MCF 10A (cell line): ENCODE measurements at places on chromosomes 12 and 14. TPM values are rescaled to one million over a fixed set of nuclear protein-coding genes. Genes with fewer than 3 reads are reported as not detected.

DNA sequence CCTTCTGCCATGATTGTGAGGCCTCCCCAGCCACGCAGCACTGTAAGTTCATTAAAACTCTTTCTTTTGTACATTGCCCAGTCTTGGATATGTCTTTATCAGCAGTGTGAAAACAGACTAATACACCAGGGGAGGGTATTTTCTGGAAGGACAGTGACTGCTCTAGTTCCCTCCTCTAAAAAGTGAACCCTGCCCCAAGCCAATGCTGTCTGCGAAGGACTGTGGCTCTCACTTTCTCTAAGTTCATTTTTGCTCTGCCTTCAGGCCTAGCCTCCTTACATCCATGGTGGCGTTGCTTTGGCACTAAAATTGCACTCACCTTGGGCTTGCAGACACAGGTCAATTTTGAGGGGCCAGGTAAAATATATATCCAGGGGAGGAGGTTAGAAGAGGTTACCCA lies 323.0 kb downstream of the VRK1 start:
- H3K36me3 ChIP-seq, result no peaks in the 10 kb centered on the region
- DNase-seq, result no peak
- peaks cover 32% of the 10 kb centered on the region for H3K27me3 ChIP-seq
- H3K27ac ChIP-seq, result no peak overlapping the region

DNA sequence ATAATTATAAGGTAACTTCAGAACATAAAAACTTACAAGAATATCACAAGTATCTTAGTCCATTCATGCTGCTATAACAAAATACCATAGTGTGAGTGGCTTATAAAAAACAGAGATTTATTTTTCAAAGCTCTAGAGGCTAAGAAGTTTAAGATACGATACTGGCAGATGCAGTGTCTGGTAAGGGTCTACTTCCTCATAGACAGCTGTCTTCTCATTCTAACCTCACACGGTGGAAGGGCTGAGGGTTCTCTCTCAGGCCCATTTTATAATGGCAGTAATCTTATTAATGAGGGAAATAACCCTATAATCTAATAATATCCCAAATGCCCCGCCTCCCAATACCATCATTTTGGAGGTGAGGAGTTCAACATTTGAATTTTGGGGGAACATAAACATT lies 23.7 kb upstream of the OSBPL8 start:
- no peaks in the 10 kb centered on the region for H3K27me3 ChIP-seq
- H3K4me1 ChIP-seq, result peaks cover 19% of the 10 kb centered on the region
- no peak for DNase-seq
- no peaks in the 10 kb centered on the region for H3K36me3 ChIP-seq

GRCh38 chr12:10989107-10989506 lies 2.4 kb upstream of the TAS2R50 start:
- no peak for DNase-seq
- H3K4me1 ChIP-seq, result no peaks in the 10 kb centered on the region
- H3K36me3 ChIP-seq, result peaks cover 16% of the 10 kb centered on the region
- no peaks in the 10 kb centered on the region for H3K27me3 ChIP-seq
- H3K4me3 ChIP-seq, result no peak overlapping the region

GRCh38 chr12:73452672-73453469 lies 1084.8 kb upstream of the ATXN7L3B start:
- H3K36me3 ChIP-seq, result no peaks in the 10 kb centered on the region
- H3K27me3 ChIP-seq, result no peaks in the 10 kb centered on the region
- H3K4me3 ChIP-seq, result no peak overlapping the region
- H3K4me1 ChIP-seq, result no peaks in the 10 kb centered on the region
- no peak overlapping the region for H3K27ac ChIP-seq

DNA sequence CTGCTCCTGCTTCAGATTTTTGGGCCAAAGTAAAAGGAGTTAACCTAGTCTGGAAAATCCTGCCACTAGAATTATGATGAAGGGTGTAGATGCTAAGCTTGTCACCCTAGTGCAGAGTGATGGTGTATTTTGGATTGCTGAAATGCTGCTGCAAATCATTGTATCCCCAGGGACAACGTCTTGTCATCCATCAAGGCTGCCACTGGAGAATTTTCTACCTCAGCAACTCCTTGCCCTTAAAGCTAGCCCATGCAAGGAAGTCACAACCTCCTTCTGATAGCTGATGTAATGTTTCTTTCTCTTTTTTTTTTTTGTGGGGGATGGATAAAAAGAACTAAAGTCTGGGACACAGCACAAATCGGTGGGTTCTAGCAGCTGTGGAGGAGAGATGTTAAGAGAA lies 139.4 kb upstream of the FRMD6 start:
- H3K36me3 ChIP-seq, result peaks cover 10% of the 10 kb centered on the region
- peaks cover 23% of the 10 kb centered on the region for H3K4me1 ChIP-seq
- H3K27ac ChIP-seq, result no peak overlapping the region
- H3K4me3 ChIP-seq, result no peak overlapping the region
- no peak for DNase-seq

DNA sequence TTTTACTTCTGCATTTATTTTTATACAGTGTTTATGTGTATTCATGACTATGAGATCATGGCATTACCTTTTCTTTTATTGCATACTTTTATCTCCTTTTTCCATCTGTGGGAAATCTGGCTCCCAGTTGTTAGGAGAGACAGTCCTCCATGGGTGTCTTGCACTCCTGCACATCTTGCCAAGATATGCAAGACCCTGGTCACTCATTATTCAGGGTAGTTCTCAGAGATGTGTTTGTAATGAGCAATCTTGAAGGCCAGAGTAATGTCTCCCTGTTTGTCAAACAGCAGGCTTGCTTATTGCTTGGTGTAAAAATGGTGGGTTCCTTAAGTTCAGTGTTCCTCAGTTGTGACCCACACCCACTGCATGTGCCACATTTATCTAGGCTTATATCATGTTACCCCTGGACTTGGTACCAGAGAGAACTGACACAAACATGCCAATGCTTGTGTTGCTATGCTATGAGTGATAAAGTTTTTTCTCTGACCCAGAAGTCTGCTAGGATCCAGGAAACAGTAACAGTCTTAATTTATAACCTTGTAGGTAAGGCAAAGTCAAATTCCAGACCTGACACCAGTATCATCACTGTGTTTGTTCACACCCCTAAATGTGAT lies 36.8 kb downstream of the PPHLN1 start:
- H3K27ac ChIP-seq, result no peak overlapping the region
- H3K4me1 ChIP-seq, result peaks cover 4% of the 10 kb centered on the region
- no peaks in the 10 kb centered on the region for H3K27me3 ChIP-seq
- H3K4me3 ChIP-seq, result no peak overlapping the region
- peaks cover 14% of the 10 kb centered on the region for H3K36me3 ChIP-seq

GRCh38 chr12:68932961-68933893 lies at the start of gene CPM:
Gene CPM, minus strand, starts transcription at chr12:68933171. Its CDS starts 334 bp downstream, at chr12:68932837.
- H3K4me1 ChIP-seq, result no peaks in the 10 kb centered on the region
- H3K27ac ChIP-seq, result no peak within 1 kb of the TSS
- no peaks in the 10 kb centered on the region for H3K27me3 ChIP-seq
- H3K36me3 ChIP-seq, result no peaks in the 10 kb centered on the region
- peak within 1 kb of the TSS; percentile 73 for H3K4me3 ChIP-seq

DNA sequence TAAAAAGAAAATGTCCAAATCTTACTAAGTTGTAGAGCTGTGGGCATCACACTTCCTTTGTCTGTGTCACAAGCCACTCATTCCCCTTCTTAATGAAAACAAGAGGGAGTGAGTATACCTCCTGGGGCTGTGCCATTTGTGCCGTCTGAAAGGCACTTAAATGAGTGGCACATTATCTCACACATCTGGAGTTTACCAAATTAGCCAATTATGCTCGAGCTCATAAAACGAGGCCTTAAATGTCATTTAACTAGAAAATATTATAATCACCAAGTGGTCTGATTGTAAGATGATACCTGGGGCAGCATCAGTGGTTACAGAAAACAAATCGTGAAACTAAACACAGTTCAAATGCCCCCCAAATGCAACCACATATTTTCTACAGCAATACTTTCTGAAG lies 146.1 kb downstream of the PAX9 start:
- H3K27me3 ChIP-seq, result no peaks in the 10 kb centered on the region
- H3K36me3 ChIP-seq, result peaks cover 4% of the 10 kb centered on the region
- H3K4me3 ChIP-seq, result no peak overlapping the region
- no peak overlapping the region for H3K27ac ChIP-seq
- peaks cover under 1% of the 10 kb centered on the region for H3K4me1 ChIP-seq

DNA sequence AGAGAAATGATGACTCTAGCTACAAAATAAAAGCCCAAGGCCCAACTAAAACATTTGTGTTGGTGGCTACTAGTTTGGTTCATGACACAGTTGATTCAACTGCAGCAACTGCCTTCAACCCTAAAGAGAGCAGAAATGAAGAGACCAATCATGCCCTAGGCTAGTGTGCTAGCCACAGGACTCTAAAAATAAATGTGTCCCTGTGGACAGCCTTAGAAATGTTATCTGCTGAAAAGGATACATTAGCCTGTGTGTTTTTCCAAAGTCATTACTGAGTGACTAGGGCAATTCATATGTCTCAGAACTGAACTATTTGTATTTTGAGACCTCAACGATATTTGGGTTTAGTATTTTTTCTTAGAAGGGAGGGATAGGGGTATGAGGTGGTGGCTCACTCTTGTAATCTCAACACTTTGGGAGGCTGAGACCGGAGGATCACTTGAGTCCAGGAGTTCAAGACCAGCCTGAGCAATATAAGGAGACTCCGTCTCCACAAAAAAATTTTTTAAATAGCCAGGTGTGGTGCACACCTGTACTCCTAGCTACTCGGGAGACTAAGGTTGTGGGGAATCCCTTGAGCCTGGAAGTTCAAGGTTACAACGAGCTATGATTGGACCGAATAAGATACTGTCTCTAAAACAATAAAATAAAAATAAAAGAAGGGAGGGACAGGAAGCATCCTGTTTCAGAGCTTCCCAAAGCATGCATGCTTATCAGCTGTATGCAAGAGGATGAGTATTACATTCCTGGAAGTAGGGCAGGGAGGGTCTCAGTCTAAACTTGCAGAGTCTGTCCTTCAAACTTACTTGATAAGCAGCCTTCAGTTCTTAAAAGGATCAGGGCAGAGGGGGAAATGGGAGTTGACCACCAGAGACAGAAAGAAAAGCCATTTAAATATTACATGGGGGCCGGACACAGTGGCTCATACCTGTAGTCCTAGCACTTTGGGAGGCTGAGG lies 29.6 kb upstream of the NAP1L1 start:
- no peak overlapping the region for H3K27ac ChIP-seq

- peaks cover 14% of the 10 kb centered on the region for H3K4me1 ChIP-seq
- DNase-seq, result peak; percentile 45
- H3K4me3 ChIP-seq, result no peak overlapping the region
- H3K36me3 ChIP-seq, result no peaks in the 10 kb centered on the region
- H3K27me3 ChIP-seq, result no peaks in the 10 kb centered on the region
Measured at GRCh38 chr14:66330916-66331315, 155.3 kb upstream of the CCDC196 start.

DNA sequence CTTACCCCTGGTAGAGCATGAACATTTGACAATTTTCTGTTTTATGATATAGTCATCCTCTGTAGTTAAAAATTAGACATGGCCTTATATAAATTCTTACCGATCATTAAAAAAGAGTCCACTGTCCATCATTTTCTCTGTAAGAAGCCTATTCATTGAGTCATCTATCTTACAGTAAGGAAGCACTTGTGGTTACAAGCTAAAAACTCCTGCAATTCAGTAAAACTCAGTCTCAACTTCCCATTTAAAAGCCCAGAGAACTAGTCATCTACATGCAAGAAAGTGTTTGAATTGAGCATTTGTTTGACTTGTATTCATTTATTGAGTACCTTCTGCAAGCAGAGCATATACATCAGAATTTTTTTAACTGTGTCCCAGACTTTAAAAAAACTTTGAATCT lies 63.3 kb downstream of the GTF2A1 start:
- H3K36me3 ChIP-seq, result no peaks in the 10 kb centered on the region
- H3K4me3 ChIP-seq, result no peak overlapping the region
- H3K4me1 ChIP-seq, result no peaks in the 10 kb centered on the region

GRCh38 chr14:103629503-103630121 lies 601 bp downstream of the KLC1 start:
- H3K4me3 ChIP-seq, result peak overlapping the region; percentile 83
- H3K36me3 ChIP-seq, result peaks cover 32% of the 10 kb centered on the region
- no peaks in the 10 kb centered on the region for H3K27me3 ChIP-seq

DNA sequence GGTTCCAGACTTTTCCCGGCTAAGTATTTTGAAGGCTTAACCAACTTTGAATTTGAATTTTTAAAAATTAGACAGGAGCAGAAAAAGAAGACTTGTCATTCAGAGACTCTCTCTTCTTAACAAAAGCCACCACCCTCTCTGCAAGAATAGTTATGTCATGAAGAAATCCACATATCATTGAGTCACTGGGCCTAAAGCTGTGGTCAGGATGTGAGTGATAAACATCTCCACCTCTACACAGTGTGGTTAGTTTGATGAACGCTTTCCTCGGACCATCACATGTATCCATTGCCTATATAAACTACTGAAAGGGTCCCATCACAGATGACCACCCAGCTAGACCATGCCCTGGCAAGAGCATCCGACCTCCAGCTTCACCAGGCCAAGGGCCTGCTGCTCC lies 226.1 kb downstream of the KSR2 start:
- no peaks in the 10 kb centered on the region for H3K27me3 ChIP-seq
- H3K36me3 ChIP-seq, result no peaks in the 10 kb centered on the region
- no peak overlapping the region for H3K4me3 ChIP-seq
- no peaks in the 10 kb centered on the region for H3K4me1 ChIP-seq
- no peak overlapping the region for H3K27ac ChIP-seq

GRCh38 chr14:50312734-50313054 lies 570 bp downstream of the DMAC2L start:
- H3K4me1 ChIP-seq, result peaks cover 18% of the 10 kb centered on the region
- H3K27ac ChIP-seq, result peak overlapping the region; percentile 91
- peaks cover 20% of the 10 kb centered on the region for H3K36me3 ChIP-seq
- no peak for DNase-seq

- H3K4me1 ChIP-seq, result no peaks in the 10 kb centered on the region
- no peak for DNase-seq
- no peak overlapping the region for H3K27ac ChIP-seq
- H3K27me3 ChIP-seq, result no peaks in the 10 kb centered on the region
- no peaks in the 10 kb centered on the region for H3K36me3 ChIP-seq
Measured at GRCh38 chr12:5723711-5724252, 221.3 kb downstream of the ANO2 start.

- H3K4me3 ChIP-seq, result no peak overlapping the region
- no peaks in the 10 kb centered on the region for H3K27me3 ChIP-seq
- H3K4me1 ChIP-seq, result no peaks in the 10 kb centered on the region
- H3K36me3 ChIP-seq, result no peaks in the 10 kb centered on the region
- peak; percentile 46 for DNase-seq
Measured at GRCh38 chr12:86530996-86531655, 274.9 kb upstream of the MGAT4C start.

Gene COX8C
- total RNA-seq, result not detected in 2 replicates

Gene CACNA2D4
- not detected in 2 replicates for total RNA-seq

Gene KRT3
- not detected in 2 replicates for total RNA-seq

Gene NPFF
- total RNA-seq, result not detected in 2 replicates

Gene CD163
- total RNA-seq, result not detected in 2 replicates

Gene PITPNM2
- total RNA-seq, result 7.2 and 10.5 TPM in 2 replicates

Gene CYP46A1
- 0.20 and 0.30 TPM in 2 replicates for total RNA-seq

Gene PTCSC3
- not detected in 2 replicates for total RNA-seq
